Activated CD4-positive, alpha-beta T cell treated with anti-CD3 and anti-CD28 coated beads, Interleukin-2, Interleukin-6, amounts not matched to agents 100 ng/mL and 50 ng/mL, durations not matched to agents 16 hours and 8 hours (primary cell): ENCODE measurements at places on chromosomes 7 and 10.

- DNase-seq: no peak
Observed at GRCh38 chr10:98312822-98313221, 44.8 kb upstream of the LOXL4 start.

DNA sequence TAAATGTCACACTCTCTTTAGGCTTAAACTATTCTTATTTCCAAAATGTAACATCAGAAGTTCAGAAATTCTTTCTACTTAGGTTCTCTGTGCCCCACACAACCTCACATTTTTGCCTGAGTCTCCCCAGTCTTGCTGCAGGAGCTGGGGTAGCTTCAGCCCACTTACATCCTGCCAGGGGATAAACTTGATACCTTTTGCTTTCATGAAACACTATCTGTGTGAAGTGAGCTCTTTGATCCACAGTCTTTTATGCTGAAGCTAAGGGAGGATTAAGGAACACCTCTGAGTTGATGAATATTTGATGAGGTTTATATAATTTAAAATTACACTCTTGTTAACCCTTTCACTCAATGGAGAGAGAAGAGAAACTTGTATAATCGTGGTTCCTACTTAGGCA lies 341.0 kb downstream of the AUTS2 start:
- no peak for DNase-seq

DNA sequence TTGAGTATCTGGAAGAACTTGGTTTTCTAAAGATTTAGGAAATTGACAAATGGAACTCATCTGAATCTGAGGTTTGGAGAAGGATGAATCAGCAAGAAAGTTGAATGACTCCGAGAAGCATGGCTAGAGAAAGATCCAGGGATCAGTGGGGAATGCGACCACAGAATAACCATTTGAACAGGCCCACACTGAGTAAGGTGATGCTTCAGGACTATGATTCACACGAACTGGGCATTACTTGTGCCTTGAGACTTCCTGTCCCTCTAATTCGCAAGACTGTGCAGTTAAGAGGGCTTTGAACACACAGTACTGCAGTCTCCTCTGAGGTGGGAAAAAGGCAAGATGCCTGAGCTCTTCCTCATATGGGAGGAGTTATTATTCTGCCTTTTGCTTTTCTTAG lies 395.5 kb upstream of the POM121L12 start:
- no peak for DNase-seq

DNA sequence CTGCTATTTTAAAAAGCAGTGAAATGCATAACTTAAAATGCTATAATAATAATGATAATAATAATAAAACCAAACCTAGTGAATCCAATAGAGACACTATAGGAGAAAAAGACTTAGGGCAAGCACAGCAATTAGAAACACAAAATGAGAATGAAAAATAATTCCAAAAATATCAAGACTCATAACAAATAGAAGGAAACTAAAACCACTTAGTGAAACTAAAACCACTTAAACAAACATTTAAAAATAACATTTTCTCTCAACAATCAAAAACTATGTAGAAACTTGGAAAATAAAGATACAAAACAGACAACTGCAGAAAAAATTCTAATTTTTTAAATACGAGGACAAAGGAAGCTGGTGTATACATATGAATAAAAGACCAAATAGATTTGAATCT lies 655.2 kb upstream of the NRG3 start:
- DNase-seq: no peak

DNA sequence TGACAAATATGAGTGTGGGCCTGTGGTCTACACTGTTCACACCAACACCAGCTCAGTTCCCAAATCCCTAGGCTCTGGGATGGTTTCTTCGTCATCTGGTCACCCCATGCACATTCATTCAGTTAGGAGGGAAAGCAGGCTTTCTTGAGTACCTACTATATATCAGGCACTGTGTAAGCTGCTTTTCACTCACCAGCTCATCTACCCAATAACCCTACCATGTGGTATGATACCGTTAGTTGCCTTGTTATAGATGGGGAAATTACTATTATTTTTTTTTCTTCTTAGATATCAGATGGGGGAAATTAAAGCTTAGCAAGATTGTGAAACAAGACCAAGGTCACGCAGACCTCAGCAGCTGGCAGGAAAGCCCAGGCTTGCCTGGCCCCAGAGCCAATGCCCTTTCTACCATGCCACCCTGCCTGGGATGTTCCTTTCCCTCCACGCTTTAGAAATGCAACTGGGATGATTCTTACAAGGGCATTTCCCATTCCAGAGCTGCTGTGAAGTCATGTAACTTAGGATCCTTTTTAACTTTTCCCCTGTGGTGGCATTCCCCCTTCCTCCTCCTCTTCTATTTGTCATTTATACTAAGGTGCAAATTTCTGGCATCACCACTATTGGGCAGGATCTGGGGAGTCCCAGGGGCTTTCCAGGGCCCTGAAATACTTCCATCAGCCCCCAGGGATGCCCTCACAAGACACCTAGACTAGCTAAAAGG lies 93.1 kb upstream of the EFCAB10 start:
- no peak for DNase-seq

DNA sequence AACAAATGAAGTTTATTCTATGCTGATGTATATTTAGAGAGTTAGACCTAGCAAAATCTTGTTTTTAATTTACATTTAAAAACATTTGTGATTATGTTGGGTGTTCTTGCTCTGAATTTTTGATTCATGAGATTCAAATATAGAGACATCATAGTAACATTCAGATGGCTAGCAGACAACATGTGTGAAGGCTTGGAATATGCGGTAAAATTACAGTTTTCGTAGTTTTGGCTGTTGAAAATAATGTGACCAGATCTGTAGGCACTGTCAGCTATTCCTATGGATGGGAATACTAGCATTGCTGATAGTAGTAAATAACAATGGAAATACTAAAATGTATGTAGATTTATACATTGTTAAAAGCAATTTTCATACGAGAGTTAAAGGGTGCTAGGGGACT lies 131.9 kb downstream of the KAT6B start:
- DNase-seq: no peak

DNA sequence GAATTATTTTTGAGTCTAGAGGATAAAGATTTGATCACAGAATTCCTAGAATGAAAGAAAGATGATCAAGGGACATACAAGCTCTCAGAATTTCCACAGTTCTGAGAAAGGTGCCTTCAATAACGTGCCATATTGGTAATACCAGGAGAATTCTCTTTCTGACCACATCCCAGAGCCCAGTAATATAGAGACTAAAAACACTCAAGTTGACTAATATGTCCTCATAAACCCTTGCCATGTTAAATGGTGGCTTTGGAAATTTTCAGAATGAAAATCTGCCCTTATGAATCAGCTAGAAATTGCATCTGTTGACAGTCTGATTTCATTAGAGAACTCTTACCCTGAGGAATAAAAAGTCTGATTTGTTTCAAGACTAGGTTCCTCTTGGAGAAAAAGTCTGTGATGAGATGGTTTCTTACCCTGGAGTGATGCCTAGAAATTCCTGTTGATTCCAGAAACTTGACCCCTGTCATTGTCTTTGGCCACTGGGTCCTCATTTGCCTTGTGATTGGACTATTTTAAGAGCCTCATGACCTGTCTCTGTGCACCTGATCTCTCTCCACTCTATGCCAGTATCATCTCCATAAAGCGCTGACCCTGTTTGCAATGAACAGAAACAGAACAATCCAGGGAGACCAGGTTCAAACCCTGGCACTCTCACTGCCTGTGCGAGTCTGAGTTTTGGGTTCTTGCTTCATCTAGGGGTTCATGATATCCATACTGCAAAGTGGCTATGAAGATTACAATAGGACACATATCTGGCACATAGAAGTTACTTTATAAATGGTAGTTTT lies 3.3 kb downstream of the IL2RA start:
- peak; percentile 90 for DNase-seq

DNA sequence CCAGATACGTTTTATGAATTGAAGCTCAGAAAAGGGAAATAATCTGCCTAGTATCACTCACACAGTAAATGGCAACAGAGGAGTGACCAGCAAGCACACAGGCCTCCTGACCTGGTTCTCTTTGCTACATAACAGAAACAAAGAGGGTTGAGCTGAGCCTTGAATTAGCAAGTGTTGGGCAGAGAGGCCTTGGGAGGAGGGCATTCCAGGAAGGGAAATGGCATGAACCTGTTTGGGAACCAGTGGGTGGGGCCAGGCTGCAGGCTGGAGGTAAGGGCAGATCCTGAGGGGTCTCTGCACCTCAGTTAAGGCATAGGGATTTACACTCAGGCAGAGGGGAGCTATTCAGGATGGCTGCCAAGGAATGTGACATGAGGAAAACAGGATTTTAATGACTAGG lies 24.8 kb upstream of the CYCS start:
- DNase-seq: no peak

DNA sequence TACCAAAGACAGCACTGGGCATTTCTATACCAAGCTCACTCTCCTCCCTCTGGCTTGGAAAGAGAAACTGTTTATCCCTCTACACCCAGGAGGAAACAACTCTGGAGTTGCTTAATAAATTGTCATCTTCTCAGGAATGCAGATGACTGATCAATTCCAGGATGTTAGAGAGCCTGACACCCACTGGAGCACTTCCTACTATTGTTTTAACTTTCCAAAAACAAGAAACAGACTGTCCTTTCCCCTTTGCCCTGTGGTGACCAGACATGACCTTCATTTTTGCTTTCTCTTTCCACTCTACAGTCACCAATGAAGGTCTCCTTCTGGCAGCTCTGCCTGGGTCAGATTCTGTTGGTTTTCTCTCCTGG lies 19.6 kb downstream of the GIMAP4 start:
- no peak for DNase-seq

DNA sequence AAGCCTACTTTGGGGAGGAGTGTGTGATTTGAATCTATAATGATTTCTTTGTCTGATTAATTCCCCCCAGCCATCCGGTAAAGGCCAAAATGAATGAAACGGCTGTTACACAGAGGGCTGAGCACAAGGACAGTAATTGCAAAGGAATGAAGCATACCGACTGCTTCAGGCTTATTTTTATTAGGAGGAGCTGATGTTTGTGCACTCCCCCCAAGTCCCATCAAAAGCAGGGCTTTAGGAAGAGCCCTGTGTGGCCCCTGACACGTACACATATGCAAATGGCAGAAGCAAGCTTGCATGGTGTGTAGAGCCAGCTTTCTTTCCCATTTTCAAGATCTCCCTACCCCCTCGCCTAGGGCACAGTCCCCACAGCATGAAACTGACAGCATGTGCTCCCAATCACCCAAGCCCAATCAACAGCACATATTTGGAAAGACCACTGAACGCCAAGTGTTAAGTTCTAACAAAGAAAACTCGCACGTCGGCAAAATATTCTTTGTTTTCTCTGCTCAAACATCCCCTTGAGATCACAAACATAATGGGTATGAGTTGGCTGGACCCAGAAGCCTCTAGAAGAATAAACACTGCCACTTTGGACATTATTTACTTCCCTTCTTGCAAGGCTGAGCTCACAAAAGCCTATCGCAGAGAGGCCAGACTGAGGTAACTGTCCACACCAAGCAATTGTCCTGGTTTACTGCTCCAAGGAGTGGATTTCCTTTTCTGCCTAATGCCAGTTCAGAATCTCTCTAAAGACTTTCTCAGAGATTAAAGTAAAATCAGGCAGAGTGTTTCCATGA lies 143.0 kb downstream of the CUBN start:
- DNase-seq: no peak

DNA sequence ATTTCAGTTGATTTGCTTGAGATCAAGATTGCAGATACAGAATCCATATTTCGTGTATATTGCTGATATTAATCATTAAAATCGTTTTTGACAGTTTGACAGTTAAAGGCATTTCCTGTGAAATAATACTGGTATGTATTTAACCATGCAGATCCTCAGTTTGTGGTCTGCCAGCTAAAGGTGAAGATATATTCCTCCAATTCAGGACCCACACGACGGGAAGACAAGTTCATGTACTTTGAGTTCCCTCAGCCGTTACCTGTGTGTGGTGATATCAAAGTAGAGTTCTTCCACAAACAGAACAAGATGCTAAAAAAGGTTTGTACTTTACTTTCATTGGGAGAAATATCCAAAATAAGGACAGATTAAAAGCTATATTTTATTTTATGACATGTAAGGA lies 94.3 kb downstream of the PTEN start:
- no peak for DNase-seq

DNA sequence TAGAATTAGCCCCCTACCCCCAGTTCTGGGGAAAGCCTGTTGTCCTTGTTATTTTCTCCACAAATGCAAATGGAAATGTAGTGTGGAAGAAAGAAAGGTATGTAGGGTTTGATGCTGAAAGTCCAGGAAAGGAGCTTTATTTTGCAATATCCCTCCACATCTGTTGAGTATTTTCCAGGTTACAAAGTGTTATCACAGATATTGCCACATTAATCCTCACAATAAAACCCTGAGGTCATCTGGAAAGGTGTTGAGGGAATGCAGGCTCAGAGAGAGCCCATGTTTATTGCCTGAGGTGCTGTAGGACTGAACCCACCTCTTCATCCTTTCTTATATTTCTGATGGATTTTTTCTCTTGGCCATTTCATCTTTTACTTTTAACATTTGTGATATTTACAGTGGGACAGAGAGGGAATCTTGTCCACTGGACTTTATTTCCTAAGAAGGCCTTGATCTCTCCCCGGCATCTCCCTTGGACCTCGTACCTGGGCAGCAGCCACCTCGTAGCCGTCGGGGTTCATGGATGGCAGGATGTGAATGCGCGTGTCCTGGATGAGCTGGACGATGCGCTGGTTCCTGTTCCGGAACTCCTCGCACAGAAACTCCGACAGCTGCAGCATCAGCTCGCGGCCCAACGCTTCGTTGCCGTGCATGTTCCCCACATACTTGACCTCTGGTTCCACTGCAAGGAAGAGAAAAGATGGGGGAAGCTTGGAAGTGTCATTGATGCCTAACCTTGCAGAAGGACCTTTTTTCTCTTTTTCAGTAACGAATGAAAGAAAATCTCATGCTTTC lies 6.0 kb downstream of the CPN1 start:
- DNase-seq: no peak

GRCh38 chr10:44971935-44972757 lies 6.5 kb downstream of the DEPP1 start:
- no peak for DNase-seq

DNA sequence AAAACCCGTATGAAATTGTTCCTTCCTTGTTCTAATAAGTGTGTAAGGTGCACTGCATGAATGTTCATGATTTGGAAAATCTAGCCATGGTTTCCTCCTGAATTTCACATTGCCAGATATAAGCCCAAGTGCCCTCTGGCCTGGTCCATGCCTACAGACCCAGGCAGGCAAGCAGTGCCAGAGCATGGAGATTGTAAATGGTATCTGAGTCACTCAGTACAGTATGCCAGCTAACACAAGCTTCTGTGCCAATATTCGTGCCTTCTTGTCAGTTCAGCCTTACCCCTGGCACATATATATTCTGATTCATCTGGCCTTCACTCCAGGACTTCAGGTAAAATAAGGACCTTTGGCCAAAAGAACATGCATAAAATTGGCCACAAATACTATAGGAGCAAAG lies 38.4 kb upstream of the PDE1C start:
- DNase-seq: no peak

DNA sequence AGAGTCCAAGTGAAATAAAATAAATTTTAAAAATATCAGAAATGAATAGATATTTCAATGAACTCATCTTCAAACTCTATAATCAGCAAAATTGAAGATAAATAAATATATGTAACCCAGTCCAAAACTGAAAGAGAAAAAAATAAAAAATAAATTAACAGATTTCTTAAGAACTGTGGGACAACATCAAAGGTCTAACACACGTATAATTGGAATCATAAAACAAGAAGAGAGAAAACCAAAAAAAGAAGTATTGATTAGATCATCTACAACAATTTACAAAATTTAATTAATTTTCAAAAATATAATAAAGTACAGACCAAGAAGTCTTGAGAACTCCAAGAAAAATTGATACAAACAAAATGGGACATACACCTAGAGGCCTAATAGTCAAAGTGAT lies 625.8 kb upstream of the SORCS1 start:
- DNase-seq: no peak

GRCh38 chr7:18191862-18192625 lies 164.4 kb upstream of the PRPS1L1 start:
- no peak for DNase-seq

GRCh38 chr10:87685832-87686574 lies 26.3 kb downstream of the PAPSS2 start:
- DNase-seq: no peak
